ENCODE measurements at places on chromosomes 3 and 15.
A peak's percentile ranks its signal among the peaks of the same experiment; 100 is the strongest.

GRCh38 chr15:86916671-86917360 is 837.1 kb downstream of the AGBL1 start:
- DNase-seq, result no peak

- DNase-seq, result no peak
These were observed 248.1 kb downstream of the NAALADL2 start for GRCh38 chr3:175107231-175107630.

DNA sequence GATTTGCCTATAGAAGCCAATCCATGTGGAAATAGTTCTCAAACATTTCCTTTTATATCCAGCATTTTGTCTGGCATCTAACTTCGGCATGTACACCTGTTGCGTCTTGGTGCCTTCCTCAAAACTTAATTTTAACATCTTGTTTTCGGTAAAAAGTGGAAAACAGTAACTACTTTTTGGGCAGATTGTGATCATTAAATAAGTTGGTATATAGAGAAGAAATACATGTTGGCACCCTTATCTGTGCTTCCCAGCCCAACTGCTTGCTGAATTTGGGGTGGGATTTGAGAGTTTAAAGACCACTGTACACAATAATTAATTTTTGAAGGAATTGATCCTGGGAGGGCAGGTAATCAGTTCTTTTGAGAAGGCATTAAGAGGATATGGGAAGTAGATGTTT is 566.8 kb downstream of the PDCD6IP start:
- no peak for DNase-seq

- DNase-seq, result no peak
These were observed 45.5 kb downstream of the TMOD3 start for GRCh38 chr15:51874751-51875644.

- DNase-seq, result no peak
These were observed 904.0 kb downstream of the TBL1XR1 start for GRCh38 chr3:176293276-176293675.

DNA sequence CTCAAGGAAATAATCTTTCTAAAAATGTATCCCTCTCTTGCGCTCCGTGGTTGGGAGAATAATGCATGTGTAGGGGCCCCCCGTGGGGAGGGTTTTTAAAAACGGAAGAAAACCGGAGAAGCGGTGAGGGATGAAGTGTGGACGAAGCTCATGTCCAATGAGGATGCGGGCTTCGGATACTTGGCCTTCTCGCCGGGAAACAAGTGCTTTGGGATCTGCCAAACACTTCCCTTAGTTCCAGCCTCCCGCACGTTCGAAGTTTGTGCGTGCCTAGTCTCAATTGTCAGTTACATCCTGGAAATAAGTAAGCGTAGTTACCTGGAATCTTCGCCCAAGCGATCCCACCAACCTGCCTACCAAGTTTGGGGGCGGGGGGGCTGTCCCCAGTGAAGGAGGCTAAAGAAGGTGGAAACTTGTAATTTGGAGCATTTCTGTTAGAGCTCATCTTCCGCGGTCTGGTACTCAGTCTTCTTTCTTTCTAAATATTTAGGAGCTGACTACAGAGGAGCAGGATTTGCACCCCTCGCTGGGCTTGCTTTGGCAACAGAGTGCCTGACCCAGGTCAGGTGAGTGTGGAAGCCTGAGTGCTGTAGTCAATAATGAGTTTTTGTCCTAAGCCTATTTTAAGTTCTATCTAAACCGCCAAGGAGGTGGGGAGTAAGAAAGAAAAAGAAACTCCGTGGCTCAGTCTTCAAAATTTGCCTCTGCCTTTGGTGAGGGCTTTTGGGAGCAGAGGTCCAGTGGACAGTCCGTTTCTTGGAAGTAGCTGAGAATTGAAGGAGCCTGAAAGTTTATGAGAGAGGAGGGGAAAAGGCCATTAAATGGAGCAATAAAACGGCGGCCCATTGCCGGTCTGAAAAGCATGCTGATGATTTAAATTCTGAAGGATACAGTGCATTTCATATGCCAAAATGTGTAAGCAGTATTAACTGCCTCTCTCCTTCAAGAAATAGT is 1.1 kb downstream of the ITPR1 start:
- DNase-seq, result no peak

- DNase-seq, result no peak
These were observed 32.5 kb upstream of the SIN3A start for GRCh38 chr15:75483961-75484360.

- no peak for DNase-seq
These were observed 33.2 kb upstream of the CADM2 start for GRCh38 chr3:84925571-84925970.

DNA sequence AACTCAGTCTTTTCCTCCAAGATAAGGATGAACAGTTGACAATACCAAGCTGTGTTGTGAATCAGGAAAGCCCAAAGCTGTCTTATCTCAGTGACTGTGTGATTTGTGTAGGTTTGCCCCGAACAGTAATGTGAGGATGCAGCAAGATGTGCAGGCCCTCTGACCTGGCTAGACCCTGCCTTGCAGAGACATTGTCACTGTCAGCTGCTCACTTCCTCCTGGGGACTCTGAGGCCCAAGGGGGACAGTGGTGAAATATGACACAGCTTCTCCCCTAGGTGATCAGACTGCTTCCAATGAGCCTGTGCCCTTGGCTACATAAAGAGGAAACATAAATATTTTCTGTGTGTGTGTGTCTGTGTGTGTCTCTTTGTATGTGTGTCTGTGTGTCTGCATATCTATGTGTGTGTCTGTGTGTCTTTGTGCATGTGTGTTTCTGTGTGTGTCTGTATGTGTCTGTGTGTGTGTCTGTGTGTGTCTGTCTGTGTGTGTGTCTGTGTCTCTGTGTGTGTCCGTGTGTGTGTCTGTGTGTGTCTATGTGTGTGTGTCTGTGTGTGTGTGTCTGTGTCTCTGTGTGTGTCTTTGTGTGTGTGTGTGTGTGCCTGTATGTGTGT is 21.7 kb downstream of the LRRK1 start:
- no peak for DNase-seq

GRCh38 chr3:12752809-12753208 is 6.2 kb downstream of the TMEM40 start:
- no peak for DNase-seq

- DNase-seq, result no peak
These were observed 7.5 kb downstream of the RNF111 start for GRCh38 chr15:58994906-58995453.

DNA sequence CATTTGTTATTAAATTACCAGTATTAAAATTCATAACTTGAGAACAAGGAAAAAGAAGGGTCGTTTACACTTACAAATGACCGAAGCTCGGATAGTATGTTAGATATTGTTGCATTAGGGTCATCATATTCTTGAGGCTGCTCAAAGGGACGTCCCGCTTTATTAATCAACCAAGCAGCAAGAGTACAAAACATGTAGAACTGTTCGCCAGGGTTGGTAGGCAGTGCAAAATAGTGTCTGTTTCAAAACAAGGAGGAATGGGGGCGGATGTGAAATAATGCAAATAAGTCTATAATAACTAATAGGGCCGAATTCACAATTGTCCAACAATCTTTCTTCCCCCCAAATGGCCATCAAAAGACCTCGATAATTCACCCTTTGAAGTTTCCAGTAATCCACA is 2.9 kb downstream of the IFT57 start:
- DNase-seq, result no peak

- no peak for DNase-seq
These were observed 21.4 kb downstream of the MB21D2 start for GRCh38 chr3:192896208-192896607.

DNA sequence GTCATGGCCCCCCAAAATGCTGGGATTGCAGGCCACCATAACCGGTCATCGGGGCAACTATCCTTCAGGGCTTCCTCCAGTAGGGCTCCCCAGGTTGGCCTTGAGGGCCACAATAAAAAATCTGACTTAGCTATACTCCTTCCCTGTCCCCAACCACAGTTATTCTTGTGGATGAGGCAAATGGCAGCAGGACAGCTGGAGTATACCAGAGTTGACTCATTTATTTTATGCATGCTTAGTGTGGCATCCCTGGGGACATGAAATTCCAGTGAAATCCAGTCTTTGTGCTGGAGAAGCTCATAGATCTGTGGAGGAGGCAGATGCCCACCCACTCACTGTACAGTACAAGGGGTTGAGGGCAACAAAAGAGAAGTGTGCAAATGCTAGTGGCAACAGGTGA is 109.5 kb downstream of the RORA start:
- no peak for DNase-seq

DNA sequence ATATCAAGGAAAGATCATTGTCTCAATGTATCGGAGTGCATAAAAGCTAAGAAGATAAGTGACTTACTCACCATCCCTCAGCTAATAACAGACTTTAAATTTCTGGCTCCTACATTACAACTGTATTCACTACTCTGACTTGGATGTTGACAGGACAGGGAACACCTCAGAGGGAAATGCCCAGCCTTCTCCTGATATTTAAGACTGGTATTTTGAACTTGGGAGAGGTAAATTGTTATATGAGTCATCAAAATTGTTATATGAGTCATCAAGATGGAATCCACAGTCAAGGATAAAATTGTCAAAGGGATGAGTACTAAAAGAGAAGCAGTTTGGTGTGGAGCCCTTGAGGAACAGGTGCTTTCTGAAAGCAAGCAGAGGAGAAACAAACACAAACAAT is 961.4 kb downstream of the VGLL3 start:
- no peak for DNase-seq

GRCh38 chr15:40306908-40307307 is 827 bp downstream of the PLCB2 start:
- no peak for DNase-seq

DNA sequence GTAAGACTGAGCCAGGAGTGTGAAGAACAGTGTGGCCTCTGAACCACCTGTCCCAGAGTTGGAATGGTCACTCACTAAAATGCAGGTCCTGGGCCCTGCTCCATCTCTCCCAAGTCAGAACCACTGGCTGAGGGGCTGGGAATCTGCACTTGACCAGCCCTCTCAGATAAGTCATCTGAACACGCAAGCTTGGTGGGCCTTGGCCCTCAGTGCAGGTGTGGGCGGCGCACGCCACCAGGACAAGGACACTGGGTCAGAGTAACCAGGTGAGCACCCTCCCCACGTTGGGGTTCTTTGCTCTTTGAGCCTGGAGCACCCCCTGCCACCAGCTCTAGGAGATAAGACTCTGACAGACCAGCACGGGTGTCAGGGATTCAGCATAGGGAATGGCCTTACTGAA is 42.7 kb downstream of the KIF9 start:
- DNase-seq, result no peak

GRCh38 chr15:58900631-58901030 is 32.8 kb downstream of the SLTM start:
- no peak for DNase-seq

DNA sequence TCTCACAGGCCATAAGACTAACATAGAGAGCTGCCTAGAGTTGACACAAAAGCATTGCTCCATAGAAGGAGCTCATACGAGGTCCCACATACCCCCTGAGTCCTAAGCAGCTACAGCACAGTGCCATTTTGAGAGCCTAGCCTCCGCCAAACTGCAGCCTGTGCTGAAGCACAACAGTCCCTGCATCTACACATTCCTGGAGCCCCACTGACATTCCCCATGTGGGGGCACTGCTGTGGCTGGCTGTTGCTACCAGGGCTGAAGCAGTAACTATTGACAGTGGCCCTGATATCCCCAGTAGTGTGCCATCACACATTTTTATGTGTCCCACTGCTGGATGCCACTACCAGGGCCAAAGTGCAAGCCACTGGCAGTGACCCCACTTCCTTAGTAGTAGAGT is 80.3 kb downstream of the CERS3 start:
- no peak for DNase-seq

DNA sequence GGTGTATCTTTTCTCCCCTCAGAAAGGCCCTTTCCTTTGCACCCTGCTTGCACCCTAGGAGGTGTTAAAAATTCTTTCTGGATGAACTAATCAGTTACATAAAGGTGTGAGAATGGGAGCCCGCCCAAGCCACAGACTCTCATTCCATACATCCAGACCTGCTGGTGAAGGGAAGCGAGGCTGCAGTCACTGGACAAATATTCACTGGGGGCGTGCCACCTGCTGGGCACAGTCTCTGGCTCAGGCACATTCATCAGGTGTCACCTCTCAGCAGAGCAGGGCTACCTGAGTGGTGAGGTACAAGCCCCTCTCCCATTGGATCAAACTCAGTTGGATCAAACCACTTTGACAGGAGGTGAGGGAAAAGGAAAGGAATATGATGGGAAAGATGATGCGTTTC is 52.0 kb downstream of the NTRK3 start:
- no peak for DNase-seq

GRCh38 chr3:123027292-123028232 is at the start of gene SEMA5B:
Gene SEMA5B (minus strand): TSS chr3:123027763. CDS start chr3:122961263, 66,500 bp downstream.
- DNase-seq, result peak; percentile 66

- no peak for DNase-seq
These were observed 104.8 kb downstream of the FBLN2 start for GRCh38 chr3:13653631-13654279.

- DNase-seq, result no peak
These were observed 7.4 kb upstream of the OCA2 start for GRCh38 chr15:28106294-28107110.

- DNase-seq, result no peak
These were observed 20.9 kb downstream of the FSTL1 start for GRCh38 chr3:120429921-120430361.

DNA sequence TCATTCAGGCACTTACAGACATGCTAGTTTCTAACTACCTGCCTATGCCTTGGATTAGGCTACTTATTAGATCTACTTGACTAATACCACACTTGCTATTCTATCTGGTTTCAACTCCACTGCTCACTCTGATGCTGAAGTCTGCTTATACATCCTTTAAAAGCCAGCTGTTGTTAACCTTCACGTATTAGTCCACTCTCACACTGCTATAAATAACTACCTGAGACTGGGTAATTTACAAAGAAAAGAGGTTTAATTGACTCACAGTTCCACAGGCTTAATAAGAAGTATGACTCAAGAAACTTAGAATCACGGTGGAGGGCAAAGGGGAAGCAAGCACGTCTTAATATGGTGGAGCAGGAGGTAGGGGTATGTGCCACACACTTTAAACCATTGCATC is 47.7 kb upstream of the ANKRD28 start:
- DNase-seq, result no peak

DNA sequence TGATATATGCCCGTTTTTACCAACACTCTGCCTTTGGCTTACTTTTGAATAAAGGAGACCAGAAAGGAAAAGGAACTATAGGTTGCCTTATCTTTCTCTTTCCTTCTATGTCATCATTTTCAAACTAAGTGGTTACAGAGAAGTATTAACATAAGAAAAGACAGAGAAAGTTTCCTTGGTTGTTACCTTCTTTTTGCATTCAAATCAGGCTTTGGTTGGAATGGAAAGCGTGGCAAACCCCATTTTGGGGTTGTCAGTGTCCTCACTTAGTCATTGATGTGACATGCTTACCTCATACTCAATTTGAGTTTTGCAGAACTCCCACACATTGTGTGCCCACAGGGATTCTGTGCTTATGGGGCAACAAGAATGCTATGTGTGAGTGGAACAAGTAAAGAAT is 3.7 kb upstream of the THRB start:
- DNase-seq, result no peak

Measured in NCI-H1930 (cell line).